H1 (cell line): ENCODE measurements at places on chromosomes 12 and 14. TPM values are rescaled to one million over a fixed set of nuclear protein-coding genes. Genes with fewer than 3 reads are reported as not detected.

GRCh38 chr14:96091149-96091693, 52.1 kb downstream of the C14orf132 start:
- no peak overlapping the region for H3K27ac ChIP-seq
- DNase-seq, result no peak
- H3K27me3 ChIP-seq, result no peaks in the 10 kb centered on the region

The LRRC10 gene
- not detected in 2 replicates for total RNA-seq

DNA sequence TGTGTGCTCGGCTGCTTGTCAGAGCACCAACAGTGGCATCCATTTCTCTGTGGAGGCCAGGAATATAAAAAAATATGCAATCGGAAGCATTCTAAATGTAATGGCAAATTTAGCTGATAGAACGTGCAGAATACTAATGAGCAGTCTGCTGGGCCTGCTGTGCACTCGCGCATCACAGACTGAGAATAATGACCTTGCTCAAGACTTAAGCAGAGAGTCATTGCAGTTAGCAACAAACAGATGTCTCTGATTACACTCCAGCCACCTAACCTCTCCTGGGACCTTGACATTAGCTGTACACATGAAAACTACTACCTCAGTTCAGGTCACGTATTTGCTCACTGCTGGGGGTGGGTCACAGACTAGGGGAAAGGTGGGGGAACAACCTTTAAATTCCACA, 269.2 kb upstream of the DAAM1 start:
- H3K27ac ChIP-seq, result no peak overlapping the region
- no peak for DNase-seq
- H3K4me3 ChIP-seq, result no peak overlapping the region
- no peaks in the 10 kb centered on the region for H3K36me3 ChIP-seq
- H3K27me3 ChIP-seq, result no peaks in the 10 kb centered on the region

- DNase-seq, result no peak
- no peaks in the 10 kb centered on the region for H3K36me3 ChIP-seq
- H3K27ac ChIP-seq, result no peak overlapping the region
Observed at GRCh38 chr14:83164591-83164990, 1630.9 kb upstream of the SEL1L start.

The BTG1 gene
- total RNA-seq, result 31.6 and 32.7 TPM in 2 replicates

GRCh38 chr14:36518031-36518585, 1.9 kb downstream of the NKX2-1 start:
- no peaks in the 10 kb centered on the region for H3K4me1 ChIP-seq
- H3K27ac ChIP-seq, result no peak overlapping the region
- peaks cover 11% of the 10 kb centered on the region; the same call in 1 of the 2 replicates for H3K36me3 ChIP-seq
- no peak for DNase-seq
- H3K27me3 ChIP-seq, result peaks cover 97% of the 10 kb centered on the region

The MYO1H gene
- not detected in 2 replicates for total RNA-seq

DNA sequence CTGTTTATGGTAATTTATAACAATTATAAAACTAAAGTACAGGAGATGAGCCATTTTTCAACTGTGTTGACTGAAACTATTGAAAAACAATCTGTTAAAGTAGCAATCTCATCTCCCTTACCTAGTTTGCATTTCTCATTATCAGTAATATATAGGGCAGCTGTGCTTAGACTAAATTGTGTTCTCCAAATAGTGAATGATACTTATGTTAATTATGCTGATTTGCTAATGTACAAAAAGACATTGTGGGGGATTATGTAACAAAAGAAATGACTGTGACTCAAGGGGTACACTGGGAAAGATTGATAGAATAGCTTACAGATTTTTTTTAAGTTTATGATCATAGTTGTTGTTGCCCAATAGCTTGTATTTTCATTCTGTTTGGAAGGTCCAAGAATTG, 207.7 kb downstream of the FUT8 start:
- no peak overlapping the region for H3K27ac ChIP-seq
- no peaks in the 10 kb centered on the region for H3K36me3 ChIP-seq
- DNase-seq, result no peak
- H3K27me3 ChIP-seq, result no peaks in the 10 kb centered on the region
- H3K4me1 ChIP-seq, result no peaks in the 10 kb centered on the region

DNA sequence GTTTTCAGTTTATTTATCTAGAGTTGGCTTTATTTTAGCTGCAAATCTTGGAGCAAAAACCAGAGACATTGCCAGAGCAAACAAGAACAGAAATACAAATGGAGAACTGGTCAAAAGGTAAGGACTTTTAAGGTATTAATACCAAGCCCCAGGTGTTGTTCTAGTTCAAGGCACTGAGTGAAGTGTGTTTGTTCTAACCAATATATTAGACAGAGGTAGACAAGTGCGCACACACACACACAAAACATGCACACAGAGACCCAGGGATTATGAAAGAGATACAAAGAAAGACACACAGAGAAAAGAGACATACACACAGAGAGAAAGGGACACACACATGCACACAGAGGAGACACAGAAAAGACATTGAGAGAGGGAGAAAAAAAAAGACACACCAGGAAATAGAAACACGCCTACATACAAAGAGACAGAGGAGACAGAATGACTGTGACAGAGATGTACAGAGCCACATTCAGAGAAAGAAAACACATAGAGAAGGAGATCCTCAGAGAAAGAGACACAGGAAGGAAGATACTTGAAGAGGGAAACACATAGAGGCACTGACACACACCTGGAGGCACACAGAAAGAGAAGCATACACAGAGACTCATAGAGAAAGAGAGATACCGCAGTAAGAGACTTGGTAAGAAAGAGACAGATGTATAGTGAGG, 50.2 kb downstream of the MIPOL1 start:
- no peak overlapping the region for H3K4me3 ChIP-seq
- H3K27me3 ChIP-seq, result no peaks in the 10 kb centered on the region
- H3K27ac ChIP-seq, result no peak overlapping the region
- H3K36me3 ChIP-seq, result no peaks in the 10 kb centered on the region
- no peaks in the 10 kb centered on the region for H3K4me1 ChIP-seq

GRCh38 chr12:32197421-32197820, 90.8 kb downstream of the BICD1 start:
- no peak overlapping the region for H3K27ac ChIP-seq
- no peaks in the 10 kb centered on the region; the same call in 1 of the 2 replicates for H3K36me3 ChIP-seq
- no peak overlapping the region for H3K4me3 ChIP-seq
- no peak for DNase-seq
- no peaks in the 10 kb centered on the region for H3K4me1 ChIP-seq

DNA sequence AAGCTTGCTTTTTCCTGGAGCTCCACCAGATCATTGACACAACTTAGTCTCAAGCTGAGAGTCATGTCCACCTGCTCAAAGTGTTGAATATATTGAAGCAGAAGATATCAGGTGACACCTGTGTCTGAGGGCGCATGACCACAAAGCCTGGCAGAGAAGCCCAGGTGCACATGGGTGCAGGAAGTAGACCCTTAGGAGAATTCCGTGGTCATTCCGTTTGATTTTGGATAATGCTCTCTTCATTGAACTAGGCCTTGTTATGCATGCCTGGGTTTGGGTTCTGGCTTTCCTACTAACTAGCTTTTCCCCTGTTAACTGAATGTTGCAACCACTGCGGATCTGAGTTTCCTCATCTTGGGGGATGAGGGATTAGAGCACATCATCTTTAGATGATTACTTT, 7.1 kb downstream of the ARHGDIB start:
- no peak for DNase-seq
- H3K27me3 ChIP-seq, result no peaks in the 10 kb centered on the region
- no peak overlapping the region for H3K4me3 ChIP-seq
- H3K36me3 ChIP-seq, result no peaks in the 10 kb centered on the region

DNA sequence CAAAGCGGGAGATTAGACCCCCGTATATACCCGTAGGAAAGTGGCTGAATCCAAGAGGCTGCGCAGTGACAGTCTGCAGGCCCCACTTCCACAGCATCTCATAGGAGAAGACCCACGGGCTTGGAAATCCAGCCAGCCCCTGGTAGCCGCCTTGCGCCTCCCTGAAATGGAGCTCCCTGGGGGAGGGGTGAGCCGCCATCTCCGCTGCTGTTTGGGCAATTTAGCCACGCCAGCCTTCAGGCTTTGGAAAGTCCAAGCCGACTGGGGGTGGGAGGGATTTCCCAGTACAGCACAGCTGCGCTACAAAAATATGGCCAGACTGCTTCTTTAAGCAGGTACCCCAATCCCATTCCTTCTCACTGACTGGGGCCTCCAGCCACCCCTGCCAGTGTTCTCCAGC, 53.4 kb downstream of the CAND1 start:
- H3K4me3 ChIP-seq, result no peak overlapping the region
- H3K4me1 ChIP-seq, result no peaks in the 10 kb centered on the region
- no peaks in the 10 kb centered on the region for H3K27me3 ChIP-seq

DNA sequence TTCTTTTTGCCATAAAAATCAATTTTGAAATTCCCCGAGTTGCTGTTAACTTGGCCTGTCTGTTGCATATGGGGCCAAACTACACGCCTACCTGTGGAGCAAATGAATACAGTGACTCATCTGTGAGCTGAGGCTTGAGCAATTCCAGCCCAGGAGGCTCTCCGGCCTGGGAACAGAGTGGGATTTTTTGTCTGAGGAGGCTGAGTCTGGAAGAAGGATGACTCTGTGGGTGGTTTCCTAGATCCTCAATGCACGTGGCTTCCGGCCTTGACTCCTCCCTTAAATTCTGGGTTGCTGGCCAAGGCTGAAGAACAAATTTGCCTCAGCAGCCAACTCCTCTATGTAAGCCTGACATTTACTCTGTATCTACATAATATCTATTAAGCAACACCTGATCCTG, 124.1 kb downstream of the SSPN start:
- DNase-seq, result peak; percentile 3
- H3K4me1 ChIP-seq, result no peaks in the 10 kb centered on the region
- H3K36me3 ChIP-seq, result no peaks in the 10 kb centered on the region
- no peaks in the 10 kb centered on the region for H3K27me3 ChIP-seq
- H3K4me3 ChIP-seq, result no peak overlapping the region

DNA sequence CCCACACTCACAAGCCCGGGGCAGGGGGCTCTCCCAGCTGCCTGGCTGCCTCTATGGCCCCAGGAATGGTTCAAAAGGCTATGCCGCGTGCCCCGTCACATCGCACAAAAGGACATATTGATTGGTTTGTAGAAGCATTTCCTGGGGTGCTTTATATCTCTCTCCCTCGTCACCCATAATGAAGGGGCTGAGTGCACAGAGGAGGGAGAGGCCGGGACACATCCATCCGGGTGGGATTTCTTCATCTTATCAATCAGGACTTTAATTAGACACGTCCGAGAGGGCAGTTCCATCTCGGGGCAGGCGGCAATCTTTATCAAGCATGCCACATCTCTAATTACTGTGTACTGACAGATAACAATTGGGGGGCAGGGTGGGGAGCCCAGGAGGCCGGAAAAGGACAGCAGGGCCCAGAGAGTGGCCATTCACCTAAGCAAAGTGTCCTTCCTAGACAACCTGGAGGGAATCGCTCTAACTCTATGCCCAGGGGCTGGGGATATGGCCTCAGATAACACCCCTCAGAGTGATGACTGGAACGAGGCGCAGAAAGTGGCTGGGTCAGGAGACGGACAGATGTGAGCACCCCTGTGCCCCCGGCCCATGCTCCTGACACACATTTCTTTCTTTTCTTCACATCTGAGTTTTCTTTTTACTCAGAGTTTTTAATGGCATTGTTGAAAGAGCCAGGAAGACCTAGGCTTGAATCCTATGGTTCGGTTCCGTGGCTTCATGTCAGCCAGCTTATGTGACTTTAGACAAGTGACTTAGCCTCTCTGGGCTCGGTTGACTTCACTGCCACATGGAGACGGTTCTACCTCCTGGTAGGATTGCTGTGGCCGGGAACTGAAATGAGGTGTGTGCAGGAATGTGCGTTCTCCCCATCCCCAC, 36.0 kb upstream of the ESRRB start:
- H3K4me3 ChIP-seq, result no peak overlapping the region
- no peaks in the 10 kb centered on the region for H3K4me1 ChIP-seq

The VWF gene
- 0.60 and 0.63 TPM in 2 replicates for total RNA-seq

DNA sequence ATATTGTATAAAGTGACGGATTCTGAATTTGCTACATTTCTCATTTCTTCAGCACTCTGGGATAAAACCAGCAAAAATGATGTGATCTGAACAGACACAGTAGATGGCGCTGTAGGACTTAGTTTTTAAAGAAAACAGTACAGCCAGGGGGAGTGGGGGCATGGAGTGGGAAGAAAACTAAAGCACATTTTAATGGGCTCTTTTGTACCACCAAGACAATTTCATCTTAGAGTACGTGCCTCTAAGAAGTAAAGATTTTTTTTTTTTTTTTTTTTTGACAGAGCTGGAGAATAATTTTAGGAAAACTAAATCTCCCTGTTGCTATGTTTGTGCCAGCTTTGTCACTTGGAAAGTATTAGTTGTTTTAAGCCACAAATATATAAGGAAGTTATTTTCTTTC, 124.4 kb downstream of the RAD51B start:
- H3K36me3 ChIP-seq, result no peaks in the 10 kb centered on the region
- no peak overlapping the region for H3K27ac ChIP-seq
- peaks cover 5% of the 10 kb centered on the region for H3K4me1 ChIP-seq
- peak; percentile 15 for DNase-seq
- H3K4me3 ChIP-seq, result no peak overlapping the region

GRCh38 chr14:91317381-91318308, 73.1 kb upstream of the GPR68 start:
- H3K4me3 ChIP-seq, result no peak overlapping the region
- DNase-seq, result no peak
- H3K27me3 ChIP-seq, result no peaks in the 10 kb centered on the region
- peaks cover 31% of the 10 kb centered on the region for H3K36me3 ChIP-seq

- no peaks in the 10 kb centered on the region for H3K27me3 ChIP-seq
- H3K4me3 ChIP-seq, result no peak overlapping the region; the same call in 1 of the 2 replicates
- DNase-seq, result no peak
- no peak overlapping the region for H3K27ac ChIP-seq
- H3K4me1 ChIP-seq, result peaks cover 10% of the 10 kb centered on the region
- H3K36me3 ChIP-seq, result no peaks in the 10 kb centered on the region
Observed at GRCh38 chr12:89225808-89226411, 126.4 kb downstream of the DUSP6 start.

The PIANP gene
- total RNA-seq, result 9.8 and 15.3 TPM in 2 replicates

GRCh38 chr14:23183479-23183878, at the start of gene SLC7A8:
Gene SLC7A8, minus strand, starts transcription at chr14:23183660. Its CDS starts 746 bp downstream, at chr14:23182914.
- peak within 1 kb of the TSS; percentile 71 for H3K4me3 ChIP-seq
- no peaks in the 10 kb centered on the region for H3K27me3 ChIP-seq
- H3K4me1 ChIP-seq, result peaks cover 2% of the 10 kb centered on the region
- no peak for DNase-seq
